Posterior vena cava (tissue), 2 donors: ENCODE measurements at places on chromosomes 3 and 15. TPM values are rescaled to one million over a fixed set of nuclear protein-coding genes. Genes with fewer than 3 reads are reported as not detected.

- no peak for DNase-seq
These were observed 787 bp upstream of the SLMAP start for GRCh38 chr3:57755368-57755675.

- no peak for DNase-seq
These were observed 108.9 kb upstream of the UBE2E1 start for GRCh38 chr3:23696842-23697241.

- DNase-seq: no peak
These were observed 297.3 kb upstream of the PROK2 start for GRCh38 chr3:72082186-72082715.

DNA sequence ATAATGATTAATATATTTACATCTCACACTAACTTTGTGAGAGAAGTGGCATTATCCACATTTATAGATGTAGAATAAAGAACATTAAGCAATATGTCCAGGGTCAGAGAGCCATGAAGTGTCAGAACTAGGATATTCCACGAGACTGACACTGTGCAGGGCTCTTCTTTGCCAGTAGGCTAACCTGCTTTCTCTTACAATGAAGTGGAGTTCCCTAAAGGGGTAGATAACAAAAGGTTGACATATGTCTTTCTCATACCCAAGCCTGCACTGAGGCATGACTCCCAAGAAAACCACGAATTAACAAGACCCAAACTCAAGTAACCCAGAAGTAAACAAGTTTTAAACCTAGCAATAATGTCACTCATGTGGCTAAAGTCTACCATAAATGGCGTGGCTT, 191.5 kb upstream of the SLC2A2 start:
- DNase-seq: no peak

DNA sequence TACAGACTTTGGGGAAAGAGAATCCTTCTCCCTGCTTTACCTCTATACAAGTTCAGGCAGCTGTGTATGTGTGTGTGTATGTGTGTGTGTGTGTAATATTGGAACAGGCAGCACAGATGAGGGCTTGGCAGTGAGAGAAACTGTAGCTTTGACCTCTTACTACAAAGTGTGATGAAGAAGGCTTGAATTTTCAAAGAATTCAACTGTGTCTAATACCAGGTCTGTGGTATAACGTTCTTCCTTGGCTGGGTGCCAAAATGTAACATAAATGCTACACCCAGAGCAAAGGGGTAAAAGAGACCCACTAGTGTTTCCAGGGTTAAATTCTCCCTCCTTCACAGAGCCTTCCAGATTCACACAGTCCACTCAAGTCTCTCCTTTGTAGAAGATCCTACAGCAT, 51.1 kb downstream of the CHST2 start:
- no peak for DNase-seq

DNA sequence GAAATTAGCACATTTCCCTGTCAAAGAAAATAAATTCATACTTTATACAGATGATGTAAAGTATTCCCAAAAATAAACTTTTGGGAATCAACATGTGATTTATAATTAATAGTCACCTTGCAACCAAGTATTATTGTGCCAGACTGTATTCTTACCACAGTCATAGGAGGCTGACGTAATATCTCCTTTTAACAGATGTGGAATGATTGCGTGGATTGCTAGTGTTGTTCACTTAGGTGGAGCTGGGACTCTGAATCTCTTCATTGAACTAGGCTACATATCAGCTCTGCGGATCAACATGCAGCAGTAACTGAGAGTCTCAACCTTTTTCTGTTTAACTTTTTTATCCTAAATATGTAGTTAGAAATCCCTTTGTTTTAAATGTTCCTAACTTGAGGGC, 37.2 kb downstream of the PXK start:
- DNase-seq: no peak

- no peak for DNase-seq
These were observed 26.7 kb downstream of the HCN4 start for GRCh38 chr15:73341886-73342600.

- DNase-seq: no peak
These were observed 15.1 kb downstream of the PLSCR5 start for GRCh38 chr3:146589899-146590508.

GRCh38 chr3:86245360-86245759, 745.6 kb downstream of the VGLL3 start:
- DNase-seq: no peak

DNA sequence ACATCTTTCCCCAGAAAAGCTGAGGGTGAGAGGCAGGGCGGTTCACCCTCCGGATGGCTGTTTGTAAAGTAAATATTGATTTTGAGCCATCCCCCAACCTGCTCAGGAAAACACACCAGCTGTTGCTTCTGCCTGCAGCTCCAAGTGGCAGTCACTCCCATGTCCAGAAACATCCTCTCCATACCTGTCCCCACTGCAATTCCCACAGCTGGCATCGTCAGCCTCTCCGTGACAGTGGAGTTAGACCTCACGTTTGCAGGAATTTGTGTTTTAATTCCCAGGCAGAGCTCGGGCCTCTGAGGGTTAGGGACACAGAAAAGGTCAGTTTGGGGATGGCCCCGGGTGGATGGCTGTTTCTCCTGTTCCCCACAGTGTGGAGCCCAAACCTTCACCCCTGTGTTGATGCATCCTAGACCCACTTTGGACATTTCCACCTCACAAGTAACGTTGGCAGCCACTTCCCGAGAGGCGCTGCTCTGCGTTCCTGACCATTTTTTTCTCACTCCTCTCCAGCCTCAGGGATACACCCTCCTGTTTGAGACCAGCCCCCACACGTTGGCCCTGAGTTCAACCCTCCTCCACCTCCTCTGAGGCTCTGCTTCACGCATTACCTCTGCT, 11.8 kb upstream of the FAM174B start:
- no peak for DNase-seq

TJP1 gene
- total RNA-seq: 91.3 TPM

CLDN11 gene
- 26.5 TPM for total RNA-seq

CDC25A gene
- 0.43 TPM for total RNA-seq

CYP11A1 gene
- total RNA-seq: 0.71 TPM

CLRN1 gene
- total RNA-seq: not detected

EIF3J gene
- 60.2 TPM for total RNA-seq
